ENCODE measurements at places on chromosomes 3 and 15. TPM values are rescaled to one million over a fixed set of nuclear protein-coding genes. Genes with fewer than 3 reads are reported as not detected.

The SLC2A2 gene
- not detected for total RNA-seq

The GOLGA8G gene
- not detected for total RNA-seq

The LRRC49 gene
- total RNA-seq = 4.9 TPM

The ARPP21 gene
- total RNA-seq = not detected

The ALG1L2 gene
- total RNA-seq = not detected

The CD200R1L gene
- total RNA-seq = not detected

The TJP1 gene
- 104 TPM for total RNA-seq

The FGD5 gene
- total RNA-seq = 110 TPM

The KBTBD12 gene
- not detected for total RNA-seq

The KNG1 gene
- not detected for total RNA-seq

The LEKR1 gene
- 0.76 TPM for total RNA-seq

The TICRR gene
- 0.69 TPM for total RNA-seq
